ENCODE measurements at places on chromosomes 3 and 15.

GRCh38 chr15:78127882-78128281 is 3.4 kb downstream of the CIB2 start:
- DNase-seq: no peak

DNA sequence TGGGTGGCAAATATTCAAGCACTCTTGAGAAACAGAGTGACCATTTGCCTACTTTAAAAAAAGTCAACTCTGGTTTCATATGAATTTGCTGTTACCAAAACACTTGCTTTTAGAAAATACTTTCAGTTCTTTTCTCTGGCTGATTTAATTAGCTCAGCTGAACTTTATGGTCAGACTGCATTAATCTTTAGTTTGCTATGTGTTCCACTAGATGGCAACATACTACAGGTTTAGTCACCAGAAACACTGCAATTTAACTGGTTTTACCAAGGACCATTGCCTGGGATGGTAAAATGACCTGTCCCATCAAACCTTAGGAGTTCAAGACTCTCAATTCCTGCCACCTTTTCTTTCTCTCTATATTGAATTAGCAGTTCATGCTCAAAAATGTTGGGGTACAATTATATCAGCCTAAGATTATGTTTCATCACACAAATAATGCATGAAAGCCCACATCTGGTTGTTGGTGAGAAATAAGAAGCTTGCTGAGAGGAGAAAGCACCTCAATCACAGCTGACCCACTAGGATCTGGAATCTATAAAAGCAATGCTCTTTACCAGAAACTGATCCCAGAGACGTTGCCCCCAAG is 14.2 kb downstream of the EIF4E3 start:
- no peak for DNase-seq

DNA sequence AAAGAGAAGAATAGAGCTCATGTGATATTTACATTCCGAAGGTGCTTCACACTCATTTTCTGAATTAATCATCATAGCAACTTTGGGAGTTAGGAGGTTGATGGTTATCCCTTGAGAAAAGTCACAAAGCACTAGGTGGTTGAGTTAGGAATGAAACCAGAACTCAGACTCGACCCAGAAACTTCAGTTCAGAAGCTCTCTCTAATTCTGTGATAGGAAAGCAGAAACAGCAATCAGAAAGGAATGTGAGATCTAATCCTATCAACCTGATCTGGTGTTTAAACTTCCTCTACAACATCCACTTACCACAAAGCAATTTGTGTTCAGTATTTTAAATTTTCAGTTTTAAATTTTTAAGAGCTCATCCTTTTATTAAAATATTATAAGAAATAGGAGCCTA is 211.2 kb downstream of the CNTN3 start:
- DNase-seq: no peak

- no peak for DNase-seq
These were observed 12.2 kb upstream of the SLC7A14 start for GRCh38 chr3:170598091-170598502.

GRCh38 chr15:85976986-85977385 is 102.7 kb upstream of the AGBL1 start:
- no peak for DNase-seq

- DNase-seq: no peak
These were observed 60.1 kb upstream of the OSTN start for GRCh38 chr3:191138937-191139336.

DNA sequence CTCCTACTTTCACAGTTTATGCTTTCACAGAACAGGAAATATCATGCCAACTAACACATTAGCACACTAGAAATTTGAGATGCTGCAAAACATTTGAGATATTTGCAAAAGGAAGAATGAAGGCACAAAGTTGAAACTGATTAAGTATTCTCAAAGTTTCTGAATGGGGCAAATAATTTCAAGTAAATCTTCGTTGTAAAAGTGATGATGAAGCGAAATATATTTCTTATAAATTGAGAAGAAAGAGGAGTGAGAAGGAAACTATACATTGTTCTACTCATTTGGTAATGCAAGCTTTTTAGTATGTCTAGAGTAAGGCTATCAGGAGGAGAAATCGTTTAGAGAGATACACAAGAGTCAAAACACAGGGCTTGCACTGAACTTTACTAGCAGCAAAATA is 24.3 kb upstream of the LSAMP start:
- DNase-seq: no peak

- no peak for DNase-seq
These were observed 55.8 kb upstream of the NR2F2 start for GRCh38 chr15:96274698-96275097.

- DNase-seq: no peak
These were observed 9.6 kb downstream of the CLPX start for GRCh38 chr15:65175511-65175910.

DNA sequence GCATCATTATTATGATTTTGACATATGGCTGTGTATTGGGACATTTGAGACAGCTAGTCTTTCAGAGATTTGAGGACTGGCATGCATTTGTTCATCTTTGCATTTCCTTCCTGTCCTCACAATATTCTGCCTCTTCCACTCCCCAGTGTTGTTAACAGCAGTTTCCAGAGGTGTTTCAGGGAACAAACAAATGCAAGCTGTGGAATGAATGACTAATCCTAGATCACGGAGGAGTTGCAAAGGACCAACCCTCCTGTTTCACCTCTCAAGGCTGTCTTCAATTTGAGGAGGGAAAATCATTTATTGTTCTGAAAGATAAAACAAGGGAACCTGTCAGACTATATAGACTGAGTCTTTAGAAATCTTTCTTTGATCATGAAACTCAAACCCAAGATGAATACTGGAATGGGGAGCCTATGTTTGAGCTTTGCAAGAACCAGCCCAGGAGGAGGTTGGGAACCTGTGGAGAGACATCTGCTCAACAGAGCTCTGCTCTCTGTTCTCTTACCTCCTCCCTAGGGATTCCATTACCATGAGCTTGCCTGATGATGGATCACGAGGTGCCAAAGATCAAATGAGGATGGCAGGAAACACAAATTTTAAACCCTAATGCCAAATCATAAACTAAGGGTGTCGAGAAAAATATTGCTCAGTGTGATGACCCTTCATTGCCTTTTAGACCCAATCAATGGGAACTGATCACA is 68.5 kb downstream of the SLC7A14 start:
- DNase-seq: no peak

GRCh38 chr3:6264036-6264435 is 596.9 kb upstream of the GRM7 start:
- no peak for DNase-seq

- DNase-seq: no peak
These were observed 170.5 kb upstream of the TGFBR2 start for GRCh38 chr3:30435861-30436331.

DNA sequence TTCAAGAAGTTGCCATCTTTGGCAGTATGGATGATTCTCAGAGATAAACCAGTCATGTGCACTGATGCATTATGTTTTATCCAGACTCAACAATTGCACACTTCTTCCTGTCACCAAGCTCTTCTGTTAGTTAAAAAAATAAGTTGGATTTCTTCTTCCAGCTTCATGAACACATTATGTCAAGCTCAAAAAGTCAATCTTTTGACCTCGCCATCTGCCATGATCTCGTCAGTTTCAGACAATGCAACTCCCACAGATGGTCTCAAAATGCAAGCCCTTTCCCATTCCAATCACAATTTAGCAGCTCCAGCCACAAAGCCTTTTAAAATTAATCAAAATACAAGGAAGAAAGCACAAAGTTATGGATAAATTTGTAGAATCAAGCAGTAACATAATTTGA is 42.8 kb downstream of the TFDP2 start:
- no peak for DNase-seq

DNA sequence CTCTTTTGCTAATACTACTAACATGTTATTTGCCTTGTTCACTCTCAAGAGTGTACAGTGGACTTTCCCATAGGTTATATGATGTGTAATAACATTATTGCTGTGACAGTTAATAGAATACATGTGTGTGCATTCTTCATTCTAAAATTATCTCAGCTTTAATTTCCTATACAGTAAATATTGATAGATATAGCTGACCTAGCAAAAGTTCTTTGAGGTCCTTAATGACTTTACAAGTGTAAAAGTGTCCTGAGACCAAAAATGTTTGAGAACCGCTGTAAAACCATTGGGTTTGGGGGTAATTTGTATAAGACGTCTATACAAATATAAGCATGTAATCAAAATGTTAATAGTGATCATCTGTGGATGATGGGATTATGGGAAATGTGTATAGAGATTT is 469.5 kb upstream of the PROK2 start:
- DNase-seq: no peak

- DNase-seq: no peak
These were observed 80.7 kb downstream of the NR1D2 start for GRCh38 chr3:24025805-24026204.

- DNase-seq: no peak
These were observed 7.5 kb downstream of the ST8SIA2 start for GRCh38 chr15:92400980-92401787.

- DNase-seq: no peak
These were observed 195.5 kb upstream of the MBNL1 start for GRCh38 chr3:152073267-152073666.

DNA sequence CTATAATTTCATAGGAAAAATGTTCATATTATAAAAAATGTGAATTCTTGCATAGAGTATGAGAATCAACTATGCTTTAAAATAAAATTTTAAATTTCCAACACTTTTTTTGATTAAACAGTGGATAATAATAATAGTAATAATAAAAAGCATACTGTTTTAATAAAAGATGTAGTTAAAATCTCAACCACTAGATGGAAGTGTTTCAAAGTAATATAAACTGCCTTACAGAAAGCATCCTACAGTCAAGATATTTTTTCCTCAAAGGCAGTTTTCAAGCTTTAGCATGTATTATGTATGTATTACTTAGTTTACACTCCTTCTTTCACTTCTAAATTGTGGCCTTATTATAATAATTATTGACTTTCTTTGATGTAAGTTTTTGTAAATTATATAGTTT is 217.5 kb downstream of the CHL1 start:
- no peak for DNase-seq

GRCh38 chr3:39065197-39065596 is 13.4 kb downstream of the WDR48 start:
- peak; percentile 10 for DNase-seq

DNA sequence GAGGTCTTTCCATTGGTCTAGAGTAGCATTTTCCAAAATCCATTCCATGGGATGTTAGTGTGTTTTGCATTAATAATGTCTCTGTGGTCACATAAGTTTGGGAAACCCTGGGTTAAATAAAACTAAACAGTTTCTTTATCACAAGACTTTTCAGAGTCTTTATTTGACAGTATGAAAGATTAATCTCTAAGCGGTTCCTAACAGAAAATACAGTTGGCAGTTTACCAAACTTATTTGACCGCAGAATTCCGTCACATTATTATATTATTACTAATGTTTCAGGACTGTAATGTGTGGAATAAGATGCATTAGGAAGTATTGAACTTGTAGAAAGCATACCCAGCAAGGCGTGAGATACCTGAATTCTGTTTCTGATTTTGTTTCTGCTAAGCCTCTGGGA is 71.5 kb upstream of the ADAMTSL3 start:
- no peak for DNase-seq

- no peak for DNase-seq
These were observed 290.7 kb upstream of the CTNNB1 start for GRCh38 chr3:40908612-40909011.

- DNase-seq: no peak
These were observed 414.9 kb downstream of the RBMS3 start for GRCh38 chr3:29695643-29696198.

DNA sequence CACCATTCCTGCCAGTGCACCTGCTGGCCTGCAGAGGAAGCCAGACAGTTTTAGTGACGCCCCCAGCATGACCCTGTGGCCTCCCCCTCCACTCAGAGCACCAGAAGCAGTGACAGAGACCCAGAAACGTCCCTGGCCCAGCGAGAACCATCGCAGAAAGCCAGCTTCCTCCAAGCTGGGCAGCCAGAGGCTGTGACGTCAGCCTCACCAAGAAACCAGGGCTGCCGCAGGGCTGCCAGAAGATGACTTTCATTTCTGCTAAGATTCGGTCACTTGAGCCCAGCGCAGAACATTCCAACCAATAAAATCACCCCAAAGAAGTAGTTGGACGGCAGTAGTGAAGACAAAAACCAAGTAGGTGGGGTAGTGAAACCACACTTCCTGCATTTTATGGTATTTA is 29.6 kb upstream of the RPL32 start:
- DNase-seq: no peak

DNA sequence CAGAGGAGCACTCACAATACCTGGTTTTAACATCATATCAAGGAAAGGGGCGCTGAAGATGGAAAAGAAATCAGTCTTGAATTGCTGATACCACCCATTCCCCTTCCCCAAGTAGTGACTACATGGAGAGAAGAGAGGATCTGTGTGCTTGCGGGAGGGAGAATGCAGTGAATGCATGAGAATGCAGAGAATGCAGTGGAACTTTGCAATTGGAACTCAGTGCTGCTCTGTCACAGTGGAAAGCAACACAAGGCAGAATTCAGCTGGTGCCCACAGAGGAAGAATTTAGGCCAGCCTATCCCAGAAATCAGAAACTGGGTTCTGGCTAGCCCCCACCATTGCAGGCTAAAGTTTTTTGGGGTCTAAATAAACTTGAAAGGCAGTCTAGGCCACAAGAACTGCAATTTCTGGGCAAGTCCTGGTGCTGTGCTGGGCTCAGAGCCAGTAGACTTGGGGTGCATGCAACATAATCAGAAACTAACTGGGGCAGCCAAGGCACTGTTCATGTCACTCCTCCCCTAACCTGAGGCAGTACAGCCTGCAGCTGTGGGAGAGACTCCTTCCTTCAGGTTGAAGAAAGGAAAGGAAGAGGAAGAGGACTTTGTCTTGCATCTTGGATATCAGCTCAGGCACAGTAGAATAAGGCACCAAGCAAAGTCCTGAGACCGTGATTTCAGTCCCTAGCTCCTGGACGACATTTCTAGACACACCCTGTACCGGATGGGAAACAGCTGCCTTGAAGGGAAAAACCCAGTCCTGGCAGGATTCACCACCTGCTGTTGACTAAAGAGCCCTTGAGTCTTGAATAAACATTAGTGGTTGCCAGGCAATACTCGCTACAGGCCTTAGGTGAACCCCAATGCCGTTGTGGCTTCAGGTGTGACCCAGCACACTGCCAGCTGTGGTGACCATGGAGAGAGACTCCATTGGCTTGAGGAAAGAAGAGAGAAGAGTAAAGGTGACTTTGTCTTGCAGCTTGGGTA is 329.3 kb downstream of the TBL1XR1 start:
- DNase-seq: no peak

All from stimulated activated CD4-positive, alpha-beta T cell treated with anti-CD3 and anti-CD28 coated beads, Interleukin-4, amount 100 ng/mL, for 24 hours (primary cell).